ENCODE measurements at places on chromosomes 7 and 10.
A peak's percentile ranks its signal among the peaks of the same experiment; 100 is the strongest.

- DNase-seq = no peak
Measured at GRCh38 chr10:5582736-5583135, 58.0 kb downstream of the CALML3 start.

GRCh38 chr7:1407892-1408291, 51.4 kb downstream of the MICALL2 start:
- DNase-seq = no peak

DNA sequence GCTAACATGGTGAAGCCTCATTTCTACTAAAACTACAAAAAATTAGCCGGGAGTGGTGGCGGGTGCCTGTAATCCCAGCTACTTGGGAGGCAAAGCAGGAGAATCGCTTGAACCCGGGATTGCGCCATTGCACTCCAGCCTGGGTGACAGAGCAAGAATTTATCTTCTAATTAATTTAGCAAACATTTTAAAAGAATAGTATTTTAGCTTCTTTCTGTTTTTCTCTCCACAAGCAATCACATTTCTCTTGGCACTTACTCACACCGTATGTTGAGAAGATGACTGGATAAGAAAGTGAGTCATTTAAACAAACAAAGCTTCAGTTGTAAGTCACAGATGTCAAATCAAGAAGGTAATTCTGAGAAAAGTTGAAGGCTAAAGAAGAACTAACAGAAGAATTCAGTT, 264.0 kb downstream of the ARL4A start:
- DNase-seq = peak; percentile 62

- DNase-seq = no peak
Measured at GRCh38 chr7:125775317-125775716, 845.7 kb upstream of the POT1 start.

DNA sequence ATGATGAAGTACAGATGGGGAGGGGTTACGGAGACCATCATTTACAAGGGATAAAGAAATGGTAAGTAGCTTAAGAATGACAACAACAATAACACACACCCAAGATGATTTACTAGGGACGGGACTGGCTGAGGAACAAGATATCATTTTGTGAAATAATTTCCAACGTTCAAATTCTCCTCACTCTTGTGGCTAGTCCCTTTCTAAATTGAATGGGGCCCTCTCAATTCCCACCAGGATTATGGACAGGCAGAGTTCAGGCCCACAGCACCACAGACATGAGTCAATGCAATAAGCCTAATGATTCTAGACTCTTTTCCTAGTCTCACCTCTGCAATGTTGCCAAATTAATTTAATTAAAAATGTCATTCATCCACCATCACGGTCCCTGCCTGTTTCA, 448.1 kb downstream of the KCNMA1 start:
- DNase-seq = no peak

- DNase-seq = peak; percentile 6
Measured at GRCh38 chr7:107262857-107263256, 94.1 kb downstream of the HBP1 start.

DNA sequence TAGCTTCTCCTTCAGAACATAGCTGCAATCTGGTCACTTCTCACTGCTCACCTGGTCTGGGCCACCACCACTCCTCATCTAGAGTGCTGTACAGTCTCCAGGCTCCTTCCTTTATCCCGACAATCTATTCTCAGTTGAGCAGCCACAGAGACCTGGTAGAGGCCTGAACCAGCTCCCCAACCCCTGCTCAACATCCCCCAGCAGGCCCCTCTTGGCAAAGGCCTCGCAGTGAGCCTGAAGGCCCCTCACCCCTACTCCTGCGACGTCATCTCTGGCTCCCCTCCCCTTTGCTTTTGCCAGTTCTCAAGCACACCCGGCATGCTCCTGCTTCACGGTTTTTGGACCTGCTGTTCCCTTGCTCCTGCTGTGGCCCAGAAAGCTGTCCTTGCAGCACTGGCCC, 113.9 kb downstream of the ARHGAP22 start:
- no peak for DNase-seq

- DNase-seq = no peak
Measured at GRCh38 chr7:13990319-13990983, 985 bp upstream of the ETV1 start.

DNA sequence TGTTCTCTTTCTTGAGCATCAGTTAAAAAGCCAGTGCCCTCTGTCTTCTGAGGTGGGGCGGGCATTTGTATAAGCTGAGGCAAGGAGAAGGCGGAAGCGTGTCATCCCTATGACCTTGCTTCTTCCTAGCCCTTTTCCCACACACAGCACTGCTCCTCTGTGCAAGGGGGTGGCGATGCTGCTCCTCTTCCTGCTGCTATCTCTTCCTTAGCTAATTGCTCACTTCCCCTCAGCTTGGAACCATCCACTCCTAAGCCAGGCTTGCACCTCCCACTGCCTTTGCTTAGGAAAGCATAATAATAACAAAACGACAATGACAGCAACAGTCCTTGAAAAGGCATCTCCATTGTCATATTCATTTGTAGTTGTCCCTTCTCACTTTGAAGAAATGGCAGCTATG, 366.9 kb downstream of the PHTF2 start:
- no peak for DNase-seq

GRCh38 chr7:47611045-47611511, 29.2 kb upstream of the TNS3 start:
- DNase-seq = no peak

DNA sequence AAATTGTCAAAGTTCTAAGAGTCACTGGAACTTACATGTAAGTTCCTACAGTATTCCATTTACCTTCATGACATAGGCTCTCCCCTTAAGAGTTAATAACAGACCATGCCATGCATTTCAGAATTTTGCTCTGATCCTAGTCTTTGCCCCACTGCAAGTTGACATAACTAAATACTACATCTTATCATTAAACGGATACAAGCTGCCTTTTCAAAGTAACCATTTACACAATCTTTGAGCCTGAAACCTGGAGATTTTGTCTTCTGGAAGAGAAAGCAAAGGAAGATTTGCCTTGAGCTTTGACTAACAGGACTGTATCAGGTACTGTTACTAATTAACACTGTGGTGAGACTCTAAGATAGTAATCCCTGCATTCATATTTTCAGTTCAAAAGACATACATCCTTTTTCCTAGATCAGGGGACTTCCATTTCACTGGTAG, 9.3 kb upstream of the AKR1D1 start:
- no peak for DNase-seq

DNA sequence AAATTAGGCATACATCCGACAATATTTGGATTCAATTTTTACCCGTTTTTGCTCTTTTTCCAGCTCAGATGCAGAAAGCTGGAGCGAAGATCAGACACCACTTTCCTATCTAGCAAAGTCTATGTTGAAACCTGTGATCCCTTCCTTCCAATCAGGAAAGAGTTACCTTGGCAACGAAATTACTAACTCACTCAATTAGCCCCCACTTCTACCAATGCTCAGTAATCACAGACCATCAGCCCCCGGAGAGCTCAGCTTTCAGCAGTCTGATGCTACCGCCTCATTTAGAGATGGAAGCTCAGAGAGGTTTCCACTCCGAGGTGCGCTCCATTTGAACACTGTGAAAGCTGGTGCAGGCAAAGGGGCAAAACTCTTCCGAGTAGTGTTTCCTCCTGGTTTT, 6.7 kb downstream of the FRAT1 start:
- DNase-seq = no peak

DNA sequence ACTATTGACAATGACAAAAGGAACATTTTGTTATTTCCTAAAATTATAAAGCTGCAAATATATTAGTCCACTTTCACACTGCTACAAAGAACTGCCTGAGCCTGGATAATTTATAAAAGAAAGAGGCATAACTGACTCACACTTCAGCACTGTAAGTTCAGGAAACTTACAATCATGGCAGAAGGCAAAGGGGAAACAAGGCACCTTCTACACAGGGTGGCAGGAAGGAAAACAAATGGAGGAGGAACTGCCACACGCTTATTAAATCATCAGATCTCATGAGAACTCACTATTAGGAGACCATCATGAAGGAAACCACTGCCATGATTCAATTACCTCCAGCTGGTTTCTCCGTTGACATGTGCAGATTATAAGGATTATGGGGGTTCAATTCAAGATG, 203.1 kb downstream of the TPK1 start:
- DNase-seq = no peak

GRCh38 chr7:75055155-75055554, 18.4 kb downstream of the RCC1L start:
- DNase-seq = no peak

DNA sequence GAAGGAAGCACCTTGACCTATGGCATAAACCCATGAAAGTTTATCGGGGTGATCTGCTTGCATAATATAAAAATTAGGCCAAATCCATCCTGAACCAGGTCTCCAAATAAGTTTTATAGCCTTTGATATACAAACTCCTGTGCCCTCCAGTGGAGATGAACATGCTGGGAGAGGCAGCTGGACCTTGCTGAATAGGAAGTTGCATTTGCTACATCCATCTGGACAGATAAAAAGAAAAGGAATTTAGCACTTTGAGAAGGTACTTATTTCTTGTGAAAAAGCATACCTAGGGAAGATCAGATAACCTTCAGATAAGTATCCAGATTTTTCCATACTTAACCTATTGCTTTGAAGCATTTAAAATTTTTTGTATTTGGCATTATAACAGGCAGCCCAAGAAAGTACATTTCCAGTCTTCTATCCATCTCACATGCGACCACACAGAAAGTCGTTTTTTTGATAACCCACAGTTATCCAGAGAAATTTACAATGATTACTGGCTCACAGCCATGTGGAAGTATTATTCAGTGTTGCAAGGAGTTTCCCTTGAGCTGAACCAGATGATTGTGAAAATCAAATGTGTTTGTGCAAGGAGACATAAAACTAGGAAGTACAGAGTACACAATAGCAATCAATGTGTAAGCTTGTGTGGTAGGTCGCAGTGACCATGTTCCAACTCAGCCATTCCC, 124.4 kb upstream of the STK17A start:
- DNase-seq = no peak

- DNase-seq = no peak
Measured at GRCh38 chr10:24210501-24210900, 1.6 kb downstream of the KIAA1217 start.

DNA sequence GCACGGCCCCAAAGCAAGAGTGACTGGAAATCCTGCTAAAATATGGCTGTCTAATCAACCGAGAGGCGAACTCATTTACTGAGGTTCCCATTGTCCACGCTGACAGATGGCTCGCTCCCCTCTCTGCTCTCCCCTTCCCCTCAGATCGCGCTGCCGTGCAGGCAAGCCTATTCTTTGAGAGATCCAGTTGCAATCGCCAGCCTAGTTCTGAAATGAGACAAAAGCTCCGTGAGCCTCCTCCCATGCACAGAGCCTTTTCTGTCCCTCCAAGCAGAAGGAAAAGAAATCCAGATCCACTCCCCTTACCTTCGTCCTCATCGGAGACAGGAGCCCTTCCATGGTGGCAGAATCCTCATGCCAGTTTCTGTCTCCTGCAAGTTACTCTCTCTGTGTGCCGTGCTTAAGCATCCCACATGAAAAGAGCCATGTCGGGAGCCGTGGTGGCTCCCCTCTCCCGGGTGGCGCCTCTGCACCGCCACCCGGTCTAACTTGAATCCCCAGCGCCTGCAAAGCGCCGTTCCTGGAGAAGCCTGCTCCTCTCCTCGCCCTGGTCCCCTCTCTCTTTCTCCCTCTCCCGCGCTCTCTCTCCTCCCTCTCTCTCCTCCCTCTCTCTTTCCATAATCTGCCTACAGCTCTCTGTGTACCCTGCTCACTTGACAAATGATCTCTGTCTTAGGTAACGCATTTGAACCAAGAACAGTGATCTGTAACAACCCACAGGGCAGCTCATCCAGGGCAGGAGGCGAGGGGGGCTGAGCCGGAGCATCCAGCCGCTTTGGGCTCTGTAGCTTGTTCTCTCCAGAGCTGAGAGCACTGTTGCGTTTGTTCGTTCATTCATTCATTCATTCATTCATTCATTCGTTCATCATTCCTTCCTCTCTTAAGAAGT, 156.8 kb downstream of the FRMD4A start:
- DNase-seq = peak; percentile 7

GRCh38 chr10:52066383-52066782, 247.7 kb upstream of the DKK1 start:
- DNase-seq = no peak

DNA sequence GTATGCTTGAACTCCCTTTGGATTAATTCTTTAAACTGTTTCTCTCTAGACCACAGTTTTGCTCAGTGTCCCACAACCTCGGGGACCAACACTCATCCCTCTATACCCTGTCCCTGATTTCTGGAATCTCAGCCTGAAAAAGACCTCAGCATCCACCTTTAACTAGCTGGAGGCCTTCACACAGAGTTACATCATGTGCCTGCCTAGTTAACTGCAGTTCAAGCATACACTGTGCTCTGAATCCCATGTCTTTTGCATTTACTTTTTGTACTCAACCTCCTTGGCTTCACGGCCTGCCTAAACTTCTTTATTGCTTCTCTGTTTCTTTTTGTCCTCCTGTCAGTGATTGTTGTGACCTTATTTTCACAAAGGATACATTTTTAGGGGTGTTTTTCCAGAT, 66.7 kb downstream of the PRKG1 start:
- DNase-seq = no peak

GRCh38 chr10:86231796-86232560, 134.6 kb downstream of the GRID1 start:
- no peak for DNase-seq

GRCh38 chr10:114070710-114071109, 27.0 kb downstream of the ADRB1 start:
- no peak for DNase-seq

DNA sequence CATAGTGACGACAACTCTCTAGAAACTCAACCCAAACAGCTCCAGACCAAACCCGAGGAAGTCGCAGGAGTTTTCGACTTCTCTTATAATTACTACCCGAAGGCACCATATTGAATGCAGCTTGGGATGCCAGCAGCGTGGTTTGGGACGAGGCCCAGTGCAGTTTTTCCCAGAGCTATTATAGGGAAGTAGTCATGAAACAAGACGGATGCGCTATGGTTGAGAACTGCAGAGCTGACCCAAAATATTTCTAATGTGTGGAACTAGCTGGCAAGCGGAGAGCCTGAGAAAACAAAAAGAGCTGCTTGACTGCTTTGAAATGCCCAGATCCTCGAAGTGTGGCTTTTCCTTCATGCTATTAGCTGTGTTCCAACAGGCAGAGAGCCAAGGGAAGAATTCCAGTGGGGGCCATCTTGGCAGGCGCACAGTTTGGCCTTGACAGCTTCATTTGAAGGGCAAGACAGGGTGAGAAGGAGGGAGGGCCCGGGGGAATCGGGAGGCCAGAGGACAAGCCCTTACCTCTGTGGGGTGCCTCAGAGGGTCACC, 122.7 kb downstream of the CUL2 start:
- peak; percentile 93 for DNase-seq

DNA sequence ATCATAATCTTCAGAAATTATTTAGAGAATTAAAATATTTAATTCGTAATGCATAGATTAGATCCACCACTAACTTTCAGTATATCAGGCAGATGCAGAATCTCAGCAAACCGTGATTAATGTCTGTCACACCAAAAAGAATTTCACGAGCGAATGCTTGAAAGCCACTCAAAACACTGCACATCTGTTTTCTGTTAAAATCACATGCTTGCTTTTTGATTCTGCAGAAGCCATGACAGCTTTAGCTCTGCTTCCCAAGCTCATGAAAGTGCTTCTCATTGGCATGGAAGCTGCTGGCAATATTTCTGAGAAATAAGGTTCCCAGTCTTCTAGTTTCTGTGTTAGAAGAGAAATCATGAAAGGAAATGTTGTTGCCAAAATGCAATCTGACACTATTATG, 837.8 kb upstream of the LRRN3 start:
- DNase-seq = peak; percentile 65

GRCh38 chr7:150372271-150373048, 3.8 kb downstream of the REPIN1 start:
- no peak for DNase-seq
